ENCODE measurements at places on chromosomes 7 and 10.
A peak's percentile ranks its signal among the peaks of the same experiment; 100 is the strongest.

DNA sequence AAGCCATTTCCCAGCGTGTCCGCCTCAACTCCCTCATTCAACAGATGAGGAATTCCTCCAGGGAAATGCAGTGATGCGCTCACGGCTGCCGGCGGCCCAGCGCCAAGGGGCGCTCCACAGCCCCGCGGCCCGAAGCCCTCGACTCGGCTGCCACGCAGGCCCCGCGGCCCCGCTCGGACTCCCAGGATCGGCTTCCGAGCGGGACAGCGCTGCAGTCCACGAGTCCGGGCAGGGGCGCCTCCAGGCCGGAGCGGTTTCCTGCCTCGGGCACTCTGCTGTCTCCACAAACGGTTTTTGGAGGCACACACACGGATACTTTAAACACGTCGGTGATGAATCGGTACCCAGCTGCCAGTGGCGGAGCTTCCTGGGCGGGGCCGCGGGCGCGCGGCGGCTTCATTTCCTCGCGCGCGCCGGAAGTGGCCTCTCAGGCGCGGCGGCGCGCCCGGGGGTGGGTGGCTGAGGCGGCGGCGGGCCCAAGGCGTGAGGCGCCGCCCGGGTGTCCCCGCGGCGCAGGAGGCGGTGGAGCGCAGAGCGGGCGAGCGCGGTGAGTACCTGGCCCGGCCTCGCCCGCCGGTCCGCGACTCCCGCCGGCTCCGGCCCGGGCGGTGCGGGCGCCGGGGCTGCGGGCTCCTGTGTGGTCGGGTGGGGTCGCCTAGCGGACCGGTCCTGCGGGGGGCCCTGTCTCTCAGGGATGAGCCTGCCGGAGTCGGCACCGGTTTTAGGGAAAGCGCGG, at the start of gene CSGALNACT2:
Gene CSGALNACT2 (plus strand): TSS at position 425 of the 736 bp plus-strand sequence. CDS start 16,705 bp downstream, outside the sequence.
- peak; percentile 79 for DNase-seq

DNA sequence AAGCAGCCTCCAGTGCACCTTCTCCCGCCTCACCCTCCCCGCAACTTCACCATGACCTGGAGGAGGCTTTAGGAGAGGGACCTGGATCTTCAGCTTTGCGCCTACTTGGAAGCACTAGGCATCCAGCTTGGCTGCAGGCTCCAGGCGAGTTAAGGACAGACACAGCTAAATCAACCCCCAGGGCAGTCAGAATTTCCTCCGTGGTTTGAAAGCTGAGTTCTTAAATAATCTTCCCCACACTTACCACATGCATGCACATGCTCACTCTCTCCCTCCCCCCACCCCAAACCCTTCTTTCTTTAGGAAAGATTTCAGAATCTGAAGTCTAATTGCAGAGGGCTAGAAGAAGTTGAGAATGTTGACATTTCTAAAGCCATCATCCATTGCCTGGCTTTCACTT, 36.7 kb upstream of the LRRC4 start:
- no peak for DNase-seq

- DNase-seq, result no peak
Measured at GRCh38 chr7:88217675-88218428, 2.0 kb downstream of the SRI start.

GRCh38 chr10:60032723-60033122, 126.4 kb upstream of the CCDC6 start:
- no peak for DNase-seq

DNA sequence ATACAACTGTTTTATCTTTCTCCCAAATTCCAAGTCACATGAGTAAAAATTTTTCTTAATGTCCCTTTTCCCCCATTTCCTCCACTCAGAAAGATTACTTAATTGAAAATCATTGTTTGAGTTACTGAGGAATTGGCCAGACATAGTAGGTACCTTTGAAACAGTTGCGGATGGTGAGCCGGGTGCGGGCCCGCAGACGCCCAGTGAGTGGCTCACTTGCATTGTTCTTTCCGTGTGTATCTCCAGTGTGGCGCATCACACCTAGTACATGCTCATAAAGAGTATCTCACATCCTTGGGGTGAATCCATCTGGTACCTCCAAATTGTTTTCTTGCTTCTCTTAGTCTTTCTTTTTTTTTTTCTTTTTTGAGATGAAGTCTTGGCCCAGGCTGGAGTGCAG, 14.3 kb downstream of the TRRAP start:
- no peak for DNase-seq

DNA sequence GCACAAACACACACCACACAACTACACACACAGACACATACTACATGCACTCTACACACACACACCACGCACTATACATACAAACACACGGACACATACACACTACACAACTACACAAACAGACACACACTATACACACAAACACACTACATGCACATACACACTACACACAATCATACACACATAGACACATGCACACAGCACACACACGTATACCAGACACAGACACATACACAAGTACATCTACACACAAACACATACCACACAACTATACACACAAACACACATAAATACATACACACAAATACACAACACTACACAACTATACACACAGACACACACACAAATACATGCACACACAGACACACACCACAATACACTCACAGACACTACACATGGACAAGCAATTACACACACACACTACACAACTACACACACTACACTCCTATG, 4.6 kb downstream of the GPR15LG start:
- DNase-seq, result no peak

GRCh38 chr10:79443338-79444198, 1.9 kb downstream of the ZCCHC24 start:
- DNase-seq, result no peak

DNA sequence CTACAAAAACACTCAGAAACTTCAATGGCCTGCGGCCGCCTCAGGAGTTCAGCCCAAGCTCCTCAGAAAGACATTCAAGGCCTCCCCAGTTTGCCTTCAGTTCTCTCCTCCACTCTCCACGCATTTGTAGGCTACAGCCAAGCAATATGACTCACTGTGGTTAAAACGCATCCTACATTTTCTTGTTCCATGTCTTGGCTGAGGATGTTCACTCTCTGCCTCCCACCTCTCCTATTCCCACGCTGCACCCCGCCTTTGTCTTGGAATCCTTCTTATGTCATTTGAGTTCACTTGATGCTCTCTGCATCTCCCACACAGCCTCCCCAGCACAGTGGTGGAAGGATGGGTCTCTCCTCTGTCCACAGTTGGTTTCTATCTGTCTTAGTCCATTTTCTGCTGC, 184.8 kb downstream of the NPSR1 start:
- no peak for DNase-seq

DNA sequence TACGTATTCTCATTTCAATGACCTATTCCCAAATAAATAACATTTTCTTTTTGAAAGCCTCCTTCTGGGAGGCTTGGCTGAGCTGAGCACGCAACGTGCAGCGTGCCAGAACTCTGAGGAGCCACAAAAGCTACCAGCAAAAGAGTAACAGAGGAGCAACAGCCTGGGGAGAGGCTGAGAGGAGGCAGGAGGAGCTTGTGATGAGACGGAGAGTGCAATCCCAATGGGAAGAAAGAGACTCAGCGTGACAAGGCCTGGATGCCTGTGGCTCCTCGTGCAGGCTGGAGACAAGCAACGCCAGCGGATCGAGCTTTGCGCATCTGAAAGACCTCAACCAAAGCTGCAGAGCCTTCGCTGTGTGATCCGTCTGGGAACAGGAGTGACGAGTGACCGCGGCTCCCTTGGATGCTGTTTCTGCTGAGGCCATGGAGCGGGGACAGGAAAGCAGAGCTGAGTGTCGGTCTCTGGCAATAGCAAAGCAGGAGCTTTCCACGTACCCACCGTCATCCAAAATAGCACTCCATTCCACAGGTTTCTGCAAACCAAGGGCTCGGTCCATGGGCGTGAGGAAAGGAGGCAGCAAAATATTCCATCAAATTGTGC, 171.7 kb upstream of the PFKP start:
- no peak for DNase-seq

DNA sequence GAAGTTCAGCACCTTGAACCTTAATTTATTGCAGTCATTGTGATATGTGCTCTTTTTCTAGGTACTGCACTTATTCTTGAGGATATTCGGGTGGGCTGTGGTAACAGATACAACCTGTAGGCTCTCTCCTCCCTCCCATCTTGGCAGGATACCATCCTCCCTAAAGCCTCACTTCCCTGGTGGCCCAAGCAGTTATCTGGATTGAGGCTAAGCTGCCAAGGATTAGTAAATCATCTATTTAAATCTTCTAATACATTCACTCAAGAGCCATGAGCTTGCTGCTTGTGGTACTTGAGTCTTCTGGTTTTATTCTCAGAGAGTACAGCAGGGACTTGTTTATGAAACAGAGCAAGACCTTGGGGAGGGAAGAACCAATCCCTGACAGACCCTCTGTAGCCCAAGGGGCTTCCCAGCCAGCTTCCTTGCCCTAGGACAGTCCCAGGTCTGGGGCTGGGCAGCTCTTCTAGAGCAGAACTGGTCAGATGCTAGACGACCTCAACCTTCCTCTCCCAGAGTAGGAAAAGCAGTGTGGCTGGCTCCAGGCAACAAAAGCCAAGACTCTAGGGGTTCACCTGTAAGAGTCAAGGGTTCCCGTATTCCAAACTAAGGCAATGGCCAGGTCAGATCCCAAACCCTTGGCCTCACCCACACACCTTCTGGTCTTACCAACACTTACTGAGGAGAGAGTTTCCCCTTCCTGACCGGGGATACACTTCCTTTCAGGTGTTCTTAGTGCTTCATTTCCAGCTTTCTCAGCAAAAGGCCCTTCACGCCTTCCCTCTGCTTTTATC, 21.3 kb downstream of the WNT8B start:
- DNase-seq, result no peak

DNA sequence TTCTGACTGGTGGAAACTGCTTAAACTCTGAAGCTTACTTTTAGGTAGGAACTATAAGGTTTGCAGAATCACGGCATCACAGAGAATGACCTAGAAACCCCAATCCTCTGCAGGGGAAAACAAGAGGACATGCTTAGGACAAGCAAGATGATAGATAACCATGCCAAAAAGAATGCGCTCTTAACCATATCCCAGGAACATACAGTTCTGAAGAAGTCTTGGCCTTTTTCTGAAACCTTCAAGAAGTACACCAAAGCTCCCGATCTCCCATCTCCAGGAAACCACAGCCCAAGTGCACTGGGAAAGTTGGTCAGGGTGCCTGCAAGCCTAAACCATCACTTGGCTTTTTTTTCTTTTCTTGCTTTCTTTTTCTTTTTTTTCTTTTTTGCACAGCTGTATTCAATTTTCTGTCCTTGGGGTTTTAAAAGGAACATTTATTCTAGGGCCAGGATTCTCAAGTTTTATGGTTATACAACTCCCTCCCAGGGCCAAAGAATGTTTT, 12.2 kb upstream of the SVIL start:
- DNase-seq, result no peak

- DNase-seq, result no peak
Measured at GRCh38 chr7:35546691-35547429, 148.1 kb downstream of the HERPUD2 start.

DNA sequence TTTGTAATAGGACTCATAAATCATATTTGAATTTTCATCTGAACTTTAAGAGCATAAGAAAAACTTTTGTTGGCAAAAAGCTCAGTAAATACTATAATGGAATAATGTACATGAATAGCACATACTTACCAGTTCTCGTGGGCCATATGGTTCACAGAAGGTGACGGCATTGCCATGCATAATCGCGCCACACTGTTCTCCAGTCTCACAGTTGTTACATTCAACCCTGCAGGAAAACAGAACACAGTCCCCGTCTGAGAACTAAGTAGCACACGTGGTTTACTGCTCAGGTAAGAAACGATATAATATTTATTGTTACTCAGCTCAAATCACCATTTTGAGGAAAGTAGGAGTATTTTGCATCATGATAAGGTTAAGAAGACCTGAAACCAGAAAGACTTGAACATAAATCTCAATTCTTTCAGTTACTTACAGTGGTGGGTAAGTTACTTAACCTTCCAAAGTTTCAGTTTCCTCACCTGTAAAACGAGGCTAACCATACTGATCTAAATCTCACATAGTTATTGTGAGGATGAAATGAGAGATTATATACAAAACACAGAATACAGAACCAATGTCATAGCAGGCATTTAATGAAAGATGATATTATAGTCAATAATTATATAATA, 261.4 kb downstream of the RELN start:
- no peak for DNase-seq

DNA sequence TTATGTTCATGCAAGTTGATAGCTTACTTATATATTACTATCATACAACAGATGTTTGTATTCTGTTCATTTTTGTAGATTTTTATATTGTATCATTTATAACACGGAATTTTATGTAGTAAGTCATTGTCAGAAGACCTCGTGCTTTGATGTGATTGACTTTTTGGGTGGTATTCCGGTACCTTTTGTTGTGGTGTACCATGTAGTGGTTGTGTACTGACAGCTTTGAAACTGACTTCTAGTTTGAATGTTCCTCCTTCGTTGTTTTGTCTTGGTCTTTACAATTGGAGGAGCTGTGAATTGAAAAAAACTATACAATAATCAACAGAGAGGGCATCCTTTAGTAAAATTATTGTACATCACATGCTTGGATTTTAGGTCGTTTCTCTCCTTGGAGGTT, 61.5 kb downstream of the WAC start:
- no peak for DNase-seq

DNA sequence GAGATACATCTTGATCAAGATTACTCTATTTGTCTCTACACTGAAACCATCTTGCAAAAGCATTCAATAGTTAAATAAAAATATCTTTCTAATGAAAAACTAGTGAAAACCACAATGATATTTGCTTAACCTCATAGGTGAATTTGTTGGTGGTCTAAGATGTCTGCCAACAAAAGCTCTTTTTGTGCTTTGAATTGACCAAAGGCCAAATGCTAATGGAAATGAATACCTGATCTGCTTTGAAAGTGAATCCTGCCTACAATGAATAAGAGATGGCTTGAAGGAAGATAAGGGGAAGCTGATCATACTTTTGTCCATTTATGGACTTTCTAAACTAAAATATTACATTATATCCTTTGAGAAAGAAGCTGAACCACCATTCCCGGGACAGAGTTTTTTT, 228.9 kb upstream of the ETV1 start:
- DNase-seq, result no peak

DNA sequence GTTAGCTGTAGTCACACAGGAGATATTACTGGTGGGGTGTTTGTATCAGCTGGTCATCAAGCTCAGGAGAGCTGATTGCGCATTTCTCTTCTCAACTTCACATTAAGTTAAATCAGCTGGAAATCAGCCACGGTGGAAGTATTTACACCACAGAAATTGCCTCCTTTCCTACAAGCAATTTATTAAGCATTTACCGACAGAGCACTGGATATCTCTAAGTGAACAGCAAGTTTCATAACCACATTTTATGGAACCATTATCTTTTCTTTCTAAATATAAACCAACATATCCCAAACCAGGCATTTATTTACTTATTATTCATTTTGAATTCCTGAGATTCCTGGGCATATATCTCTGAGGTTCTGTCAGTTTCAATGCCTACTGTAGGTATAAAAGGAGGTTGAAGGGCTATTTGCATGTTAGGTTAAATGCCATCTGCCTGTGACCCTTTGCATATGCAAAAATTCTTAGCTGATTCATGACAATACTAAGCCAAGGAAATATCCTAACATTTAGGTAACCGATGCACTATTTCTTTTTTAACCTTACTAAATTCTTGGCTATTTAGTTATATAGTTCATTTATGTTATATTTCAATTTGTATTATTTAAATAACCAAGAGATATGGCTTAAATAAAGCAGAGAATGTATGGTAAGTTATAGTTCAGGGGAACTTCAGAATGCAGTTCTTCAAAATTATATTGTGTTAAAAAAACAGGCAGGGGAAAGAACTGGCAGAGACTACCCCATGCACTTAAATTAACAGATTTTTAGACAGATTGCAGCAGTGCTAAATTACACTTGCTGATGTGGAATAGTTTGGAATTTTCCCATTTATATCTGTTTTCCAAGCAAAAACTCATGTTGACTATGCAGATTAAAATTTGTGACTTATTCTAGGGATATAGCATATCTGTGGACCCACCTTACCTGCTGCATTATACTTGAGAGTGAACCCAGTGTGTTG, 56.8 kb downstream of the DYNC1I1 start:
- DNase-seq, result no peak
